ENCODE measurements at places on chromosomes 4 and X.

GRCh38 chr4:2222838-2223237, 19.1 kb downstream of the HAUS3 start:
- no peak for DNase-seq

DNA sequence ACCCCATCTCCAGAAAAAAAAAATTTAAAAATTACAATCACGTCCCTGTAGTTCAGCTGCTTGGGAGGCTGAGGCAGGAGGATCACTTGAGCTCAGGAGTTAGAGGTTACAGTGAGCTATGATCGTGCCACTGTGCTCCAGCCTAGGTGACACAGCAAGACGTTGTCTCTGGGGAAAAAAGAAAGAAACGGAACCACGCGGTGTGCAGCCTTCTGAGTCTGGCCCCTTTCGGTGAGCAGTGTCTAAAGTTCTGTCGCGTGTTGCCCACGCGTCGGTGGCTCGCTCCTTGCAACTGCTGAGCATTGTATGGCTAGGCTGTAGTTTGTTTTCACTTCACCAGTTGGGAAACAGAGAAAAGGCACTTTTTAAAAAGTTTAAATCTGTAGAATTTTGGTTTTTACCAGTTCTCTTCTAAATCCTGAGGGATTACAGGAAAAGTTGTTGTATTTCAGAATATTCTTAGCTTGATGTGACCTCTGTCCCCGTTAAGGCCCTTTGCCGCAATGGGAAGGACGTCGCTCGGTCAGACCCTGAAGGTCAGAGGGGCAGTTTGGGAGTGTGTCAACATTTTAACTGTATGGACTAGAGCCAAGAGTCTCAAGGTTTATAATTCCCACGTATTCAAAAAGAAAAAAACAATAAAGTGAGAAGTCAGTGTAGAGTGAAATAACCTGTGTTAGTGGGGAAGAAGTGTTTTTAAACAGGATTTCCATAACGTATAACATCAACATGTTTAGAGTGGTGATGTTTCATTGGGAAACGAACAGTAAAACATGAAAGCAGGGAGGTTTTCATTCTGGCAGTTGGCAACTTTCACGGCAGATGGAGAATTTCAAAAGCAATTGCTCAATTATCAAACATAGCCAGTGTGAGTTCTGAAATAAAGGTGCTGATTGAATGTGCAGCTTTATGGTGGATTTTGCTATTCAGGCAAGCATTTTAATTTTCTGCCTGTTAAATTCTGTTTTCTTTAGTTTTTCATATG, 45.8 kb upstream of the MSANTD1 start:
- no peak for DNase-seq

DNA sequence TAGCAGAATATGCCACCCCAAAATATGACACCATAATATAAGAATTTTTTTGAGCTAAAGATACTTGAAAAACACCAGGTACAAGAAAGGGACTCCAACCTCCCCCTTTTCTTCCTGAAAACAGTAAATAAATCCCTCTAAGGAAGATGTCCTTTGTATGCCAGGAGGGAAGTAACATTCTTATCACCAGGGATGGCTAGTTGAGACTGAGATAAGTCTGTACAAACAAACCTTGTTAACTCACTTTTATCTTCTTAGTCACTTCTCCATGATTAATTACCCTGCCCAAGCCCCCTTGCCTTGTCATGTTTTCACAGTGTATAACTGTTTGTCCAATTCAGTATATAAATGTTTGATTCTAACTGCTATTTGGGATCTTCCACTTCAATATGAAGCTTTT, 888.0 kb downstream of the PCDH18 start:
- no peak for DNase-seq

DNA sequence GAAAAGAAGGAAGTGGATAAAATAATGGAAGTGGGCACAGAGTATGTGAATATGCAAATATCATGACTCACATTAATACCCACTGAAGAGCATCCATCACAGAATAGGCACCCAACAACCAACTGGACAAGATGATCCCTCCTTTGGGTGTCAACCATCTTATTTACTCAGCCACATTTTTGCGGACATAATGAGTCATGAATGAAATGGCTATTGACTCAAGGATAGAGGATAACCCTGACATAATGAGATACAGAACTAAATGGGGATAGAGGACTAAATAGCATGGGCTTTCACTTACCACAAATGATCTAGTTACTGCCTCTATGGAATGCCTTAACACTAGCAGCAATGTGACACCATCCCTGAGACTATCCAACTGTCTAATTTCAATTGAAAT, 224.7 kb downstream of the ANTXR2 start:
- DNase-seq: no peak

DNA sequence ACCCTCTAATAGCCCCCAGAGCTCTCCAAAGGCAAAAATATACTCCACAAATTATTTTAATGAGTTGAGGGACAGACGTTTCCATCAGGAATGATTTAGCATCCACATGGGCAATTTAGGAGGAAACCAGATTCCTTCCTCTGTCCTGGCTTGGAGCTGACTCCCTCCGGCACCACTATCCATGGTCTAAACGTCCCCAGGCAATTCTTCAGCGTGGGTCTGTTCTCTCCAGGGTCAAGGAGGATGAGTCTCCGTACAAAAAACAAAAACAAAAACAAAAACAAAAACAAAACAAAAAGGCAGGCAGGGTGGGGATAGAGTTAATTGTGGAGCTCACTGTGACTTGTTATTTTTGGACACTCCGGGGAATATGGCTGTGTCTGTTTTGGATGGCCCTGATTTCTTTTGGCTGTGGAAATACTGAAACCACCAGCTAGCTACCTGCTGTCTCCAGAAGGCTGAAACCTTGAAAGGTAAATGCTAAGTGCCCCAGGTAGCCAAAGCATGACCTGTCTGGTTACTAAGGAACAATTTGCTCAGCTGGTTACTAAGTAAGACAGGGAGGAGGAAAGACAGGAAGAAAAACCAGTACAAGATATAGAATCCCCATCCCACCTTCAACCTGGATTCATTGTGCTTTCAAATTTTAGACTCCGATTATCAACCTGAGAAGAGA, 419.1 kb upstream of the LCORL start:
- no peak for DNase-seq

- DNase-seq: peak; percentile 17
Measured at GRCh38 chrX:110089656-110090403, 86.9 kb downstream of the TMEM164 start.

DNA sequence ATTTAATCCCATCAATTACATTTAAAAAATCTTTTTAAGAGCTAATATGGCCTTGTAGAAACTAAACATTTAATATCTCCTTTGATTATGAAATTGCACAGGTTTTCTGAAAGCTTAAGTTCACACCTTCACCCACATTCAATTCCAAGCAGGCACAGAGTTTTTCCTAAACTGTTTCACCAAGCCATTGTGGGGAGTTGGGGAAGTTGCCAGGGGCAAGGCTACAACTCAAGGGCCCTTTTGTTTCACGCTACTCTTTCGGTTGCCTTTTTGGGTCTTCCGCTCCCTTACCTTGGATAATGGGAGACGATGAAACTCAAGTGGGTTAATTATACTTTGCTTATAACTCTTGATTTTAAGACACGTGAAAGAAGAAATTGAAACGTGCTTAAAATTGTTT, 33.3 kb downstream of the APBB2 start:
- DNase-seq: no peak

DNA sequence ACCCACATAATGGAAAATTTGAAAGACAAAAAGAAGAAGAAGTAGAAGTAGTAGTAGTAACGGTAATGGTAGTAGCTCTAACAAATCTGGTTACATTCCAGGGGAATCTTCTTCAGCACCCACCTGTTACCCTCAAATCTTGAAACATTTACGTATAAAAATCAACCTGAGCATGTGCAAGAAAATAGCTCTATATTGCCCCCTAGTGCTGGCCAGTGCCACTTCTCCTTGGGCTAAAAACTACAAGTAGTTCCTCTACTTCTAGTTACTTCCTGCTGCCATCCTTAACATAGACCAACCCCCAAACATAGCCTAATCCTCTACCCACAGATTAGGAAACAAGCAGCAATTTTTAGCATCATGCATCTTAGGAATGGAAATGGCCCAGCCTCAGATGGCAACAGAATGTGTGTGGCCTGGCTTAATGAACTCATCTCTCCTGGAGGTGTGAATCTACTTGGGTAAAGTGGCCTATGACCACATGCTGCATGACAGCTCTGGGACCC, 3.1 kb downstream of the PDGFC start:
- DNase-seq: peak; percentile 78

DNA sequence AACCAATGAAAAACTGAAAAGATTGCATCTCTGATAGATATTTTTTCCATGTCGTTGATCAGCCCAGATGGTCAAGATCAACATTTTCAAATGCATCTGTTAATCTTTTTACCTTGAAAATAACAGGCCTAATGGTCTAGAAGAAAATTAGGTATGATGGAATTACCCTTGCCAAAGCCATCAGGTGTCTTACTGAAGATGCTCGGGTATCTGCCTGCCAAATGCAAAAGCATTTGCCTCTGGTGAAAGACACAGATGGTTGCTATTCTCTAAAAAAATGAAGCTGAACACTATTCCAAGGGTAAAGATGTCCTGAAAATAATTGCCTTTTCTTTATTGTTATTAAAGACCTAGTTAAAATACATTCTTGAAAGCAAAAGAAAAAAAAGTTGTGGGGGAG, 126.0 kb downstream of the FNIP2 start:
- no peak for DNase-seq

GRCh38 chr4:19831644-19832285, 419.9 kb upstream of the SLIT2 start:
- DNase-seq: peak; percentile 63

- no peak for DNase-seq
Measured at GRCh38 chr4:138686106-138686835, 329.3 kb upstream of the NOCT start.

DNA sequence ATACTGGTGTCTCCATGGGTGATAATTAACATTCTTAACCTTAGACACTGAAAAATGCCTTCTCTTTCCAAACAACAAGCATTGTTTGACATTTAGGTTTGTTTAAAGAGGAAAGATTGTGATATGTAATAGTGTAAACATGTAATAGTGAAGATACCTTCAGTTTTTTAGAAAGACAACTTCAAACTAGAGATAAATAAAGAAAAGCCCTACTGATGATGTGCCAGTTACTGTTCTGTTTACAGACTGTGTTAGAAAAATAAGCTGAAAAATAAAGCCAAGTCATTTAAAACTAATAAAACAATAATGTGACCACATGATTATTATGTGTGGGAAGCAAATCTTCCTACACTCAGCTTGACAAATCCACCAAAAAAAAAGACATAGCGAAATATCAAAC, 2035.3 kb upstream of the TENM3 start:
- no peak for DNase-seq

GRCh38 chrX:151695583-151696340, 504 bp downstream of the PRRG3 start:
- no peak for DNase-seq

GRCh38 chr4:70613306-70614183, 15.0 kb upstream of the ENAM start:
- DNase-seq: no peak

DNA sequence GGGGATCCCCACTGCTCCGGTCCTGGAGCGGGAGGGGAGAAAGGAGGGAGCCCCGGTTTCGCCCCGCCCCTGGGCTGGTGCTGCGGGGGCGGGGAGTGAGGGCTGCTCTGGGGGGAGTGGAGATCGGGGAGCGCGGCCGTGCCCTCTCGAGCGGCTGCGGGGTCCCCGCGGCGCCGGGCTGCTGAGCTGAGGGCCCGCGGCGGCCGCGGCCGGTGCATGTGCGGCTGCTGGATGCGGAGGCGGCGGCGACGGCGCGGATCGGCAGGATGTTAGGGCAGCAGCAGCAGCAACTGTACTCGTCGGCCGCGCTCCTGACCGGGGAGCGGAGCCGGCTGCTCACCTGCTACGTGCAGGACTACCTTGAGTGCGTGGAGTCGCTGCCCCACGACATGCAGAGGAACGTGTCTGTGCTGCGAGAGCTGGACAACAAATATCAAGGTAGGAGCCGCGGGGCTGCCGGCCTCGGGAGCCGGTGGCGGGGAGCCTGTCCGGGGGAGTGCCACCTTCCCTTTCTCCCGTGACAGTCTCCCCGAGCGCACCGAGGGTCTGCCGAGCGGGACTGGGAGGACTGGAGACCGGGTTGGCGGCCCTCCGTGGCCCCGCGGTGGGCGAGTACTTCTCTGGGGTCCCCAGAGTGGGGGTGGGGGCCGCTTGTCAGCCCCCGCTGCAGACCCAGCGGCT, at the start of gene ING2:
Gene ING2, plus strand, starts transcription at position 129 of the 681 bp plus-strand sequence. Its CDS starts 138 bp downstream, at position 267.
- DNase-seq: peak; percentile 11

GRCh38 chrX:120517936-120518335, 42.8 kb downstream of the CUL4B start:
- peak; percentile 85 for DNase-seq

GRCh38 chr4:145248971-145249370, 68.6 kb upstream of the OTUD4 start:
- DNase-seq: no peak

- DNase-seq: no peak
Measured at GRCh38 chrX:133646719-133647116, 231.4 kb upstream of the GPC4 start.

- no peak for DNase-seq
Measured at GRCh38 chrX:124260845-124261244, 71.6 kb upstream of the TEX13D start.

DNA sequence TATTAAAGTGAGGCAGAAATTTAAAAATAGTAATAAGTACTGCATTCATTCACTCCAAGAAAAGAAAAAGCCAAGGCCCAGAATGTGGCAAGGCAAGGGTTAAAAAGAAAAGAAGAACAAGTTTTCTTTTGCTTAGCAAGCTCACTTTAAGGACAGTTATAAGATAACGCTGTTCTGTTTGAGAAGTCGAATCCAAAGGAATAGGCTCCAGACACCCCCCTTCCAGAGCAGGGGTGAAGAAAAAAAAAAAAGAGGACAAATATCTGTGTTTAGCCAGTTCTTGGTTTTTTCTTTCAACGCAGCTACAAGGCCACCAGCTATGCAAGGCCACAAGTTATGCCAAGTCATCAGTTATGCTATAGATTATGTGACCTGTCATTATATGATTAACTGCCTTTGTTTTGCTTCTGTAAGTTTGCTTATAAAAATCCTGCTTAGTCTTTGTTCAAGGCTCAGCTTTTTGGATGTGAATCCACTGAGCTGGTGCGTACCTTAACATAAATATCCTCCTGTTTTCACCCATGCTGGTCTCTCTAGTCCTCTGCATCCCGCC, 1.4 kb downstream of the GRK4 start:
- no peak for DNase-seq

GRCh38 chrX:10759141-10759799, 138.9 kb upstream of the MID1 start:
- no peak for DNase-seq

Measured in astrocyte (in vitro differentiated cells and primary cell).